ENCODE measurements at places on chromosomes 7 and 10.

- no peak for DNase-seq
Observed at GRCh38 chr10:124554085-124554858, 92.6 kb downstream of the LHPP start.

DNA sequence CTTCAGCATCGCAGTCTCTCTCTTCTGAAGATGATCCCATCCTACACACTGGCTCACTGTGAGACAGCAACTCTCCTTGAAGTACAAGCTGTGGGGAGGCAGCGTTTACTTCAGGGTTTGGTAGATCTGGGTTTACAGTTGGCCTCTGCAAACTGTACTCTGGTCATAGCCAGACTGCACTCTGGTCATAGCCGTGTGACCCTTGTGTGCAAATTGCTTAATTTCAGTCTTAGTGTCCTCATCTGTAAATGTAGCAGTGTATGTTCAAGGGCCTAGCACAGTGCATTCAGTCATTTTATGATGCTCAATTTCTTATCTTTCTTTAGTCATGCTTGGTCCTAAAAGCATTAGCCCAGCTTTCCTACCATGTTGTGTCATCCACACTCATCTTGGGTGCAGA lies 188.2 kb downstream of the LRMDA start:
- DNase-seq = no peak

DNA sequence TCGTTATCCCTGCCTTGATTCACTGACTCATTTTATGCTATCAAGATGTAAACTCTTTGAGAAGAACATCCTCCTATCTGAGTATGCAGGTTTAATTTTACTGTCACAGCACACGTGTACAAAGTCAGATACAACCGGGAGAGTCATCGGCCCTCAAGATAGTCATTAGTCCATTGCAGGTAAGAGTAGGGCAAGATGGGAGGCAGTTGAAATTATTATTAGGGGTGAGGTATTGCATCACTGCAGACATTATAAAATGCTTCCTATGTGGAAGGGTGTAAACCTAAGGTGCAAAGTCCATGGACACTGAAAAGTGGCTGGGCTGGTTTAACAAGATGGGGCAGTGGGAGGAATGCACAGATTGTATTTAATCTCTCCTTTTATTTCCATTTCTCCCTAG lies 113.7 kb downstream of the ARL4A start:
- DNase-seq = no peak

GRCh38 chr10:124644236-124644635 lies 99.9 kb downstream of the FAM53B start:
- no peak for DNase-seq

All from GOT3 (cell line).